ENCODE measurements at places on chromosomes 6 and 20.

- no peak for DNase-seq
These were observed 4.9 kb upstream of the CTCFL start for GRCh38 chr20:57529810-57530209.

DNA sequence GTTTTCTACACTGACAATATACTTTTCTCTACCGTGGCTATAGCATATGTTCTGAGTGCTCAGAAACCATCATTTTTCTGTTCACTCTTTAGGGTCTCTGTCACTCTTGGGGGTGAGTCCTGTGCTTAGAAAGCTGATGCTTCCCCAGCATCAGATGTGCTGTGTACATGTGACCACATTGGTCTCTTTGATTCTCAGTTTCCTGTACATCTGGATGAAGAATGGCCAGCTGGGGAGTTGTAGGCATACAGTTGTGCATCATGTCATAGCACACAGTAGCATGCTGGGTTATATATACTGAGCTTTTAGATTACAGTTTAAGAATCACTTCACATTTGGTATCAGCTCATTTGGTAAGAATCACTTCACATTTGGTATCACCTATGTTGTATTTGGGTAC is 238.6 kb upstream of the PREP start:
- no peak for DNase-seq

GRCh38 chr20:62049342-62050165 is 16.1 kb downstream of the TAF4 start:
- DNase-seq: peak; percentile 83

GRCh38 chr6:149440735-149441671 is 40.9 kb downstream of the SUMO4 start:
- DNase-seq: no peak

- no peak for DNase-seq
These were observed 695 bp upstream of the OXT start for GRCh38 chr20:3070725-3071124.

DNA sequence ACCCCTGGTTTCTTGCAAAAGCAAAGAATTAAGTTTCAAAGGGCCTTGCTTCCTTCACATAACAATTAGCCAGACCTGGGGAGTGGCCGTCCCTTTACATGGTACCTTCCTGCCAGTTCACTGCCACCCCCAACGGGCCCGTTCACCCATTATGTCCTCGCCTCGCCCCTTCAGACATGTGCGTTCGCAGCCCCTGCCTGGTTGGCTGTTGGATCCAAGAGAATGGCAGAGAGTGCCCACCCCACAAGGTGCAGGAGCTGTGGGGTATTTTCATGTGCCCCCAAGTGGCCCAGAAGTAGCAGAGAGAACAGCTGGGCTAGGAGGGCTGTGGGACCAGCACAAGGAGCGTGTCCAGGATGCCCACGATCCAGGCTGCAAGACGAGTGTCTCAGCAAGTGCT is 422.9 kb upstream of the SULF2 start:
- DNase-seq: peak; percentile 84

DNA sequence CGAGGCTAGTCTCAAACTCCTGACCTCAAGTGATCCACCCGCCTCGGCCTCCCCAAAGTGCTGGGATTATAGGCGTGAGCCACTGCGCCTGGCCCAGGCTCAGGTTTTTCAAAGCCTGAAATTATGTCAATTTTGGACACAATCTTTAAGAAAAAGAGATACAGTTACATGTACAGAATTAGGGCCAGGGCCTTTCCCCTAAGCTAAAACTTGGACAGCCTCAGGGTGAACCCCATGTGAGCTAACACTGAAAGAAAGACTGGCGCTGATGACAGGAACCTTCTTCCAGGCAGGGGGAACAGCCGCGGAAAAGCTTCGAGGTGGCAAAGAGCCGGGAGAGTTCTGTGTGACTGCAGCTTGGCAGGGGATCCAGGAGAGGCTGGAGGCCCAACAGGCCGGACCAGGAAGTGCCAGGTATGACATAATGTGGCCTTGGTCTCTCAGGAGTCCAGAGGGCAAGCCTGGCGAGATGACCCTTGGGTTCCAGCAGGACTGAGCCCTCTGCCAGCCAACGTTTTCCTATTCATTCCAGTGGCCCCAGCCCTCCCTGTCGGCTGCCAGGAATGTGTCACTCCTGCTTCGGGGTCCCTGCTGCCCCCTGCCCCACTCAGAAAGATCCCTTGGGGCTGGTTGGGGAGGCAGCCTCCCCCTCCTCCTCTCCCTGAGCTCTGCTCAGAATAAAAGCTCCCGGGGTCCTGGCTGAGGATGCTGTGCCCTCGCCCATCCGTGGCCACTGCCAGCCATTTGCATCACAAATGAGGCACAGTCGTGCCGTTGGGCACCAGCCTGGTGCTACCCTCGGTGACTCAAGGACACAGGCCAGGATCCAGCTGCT is 37.3 kb downstream of the RBM38 start:
- DNase-seq: peak; percentile 77

GRCh38 chr6:41222045-41222444 is 6.1 kb upstream of the TREML4 start:
- no peak for DNase-seq

DNA sequence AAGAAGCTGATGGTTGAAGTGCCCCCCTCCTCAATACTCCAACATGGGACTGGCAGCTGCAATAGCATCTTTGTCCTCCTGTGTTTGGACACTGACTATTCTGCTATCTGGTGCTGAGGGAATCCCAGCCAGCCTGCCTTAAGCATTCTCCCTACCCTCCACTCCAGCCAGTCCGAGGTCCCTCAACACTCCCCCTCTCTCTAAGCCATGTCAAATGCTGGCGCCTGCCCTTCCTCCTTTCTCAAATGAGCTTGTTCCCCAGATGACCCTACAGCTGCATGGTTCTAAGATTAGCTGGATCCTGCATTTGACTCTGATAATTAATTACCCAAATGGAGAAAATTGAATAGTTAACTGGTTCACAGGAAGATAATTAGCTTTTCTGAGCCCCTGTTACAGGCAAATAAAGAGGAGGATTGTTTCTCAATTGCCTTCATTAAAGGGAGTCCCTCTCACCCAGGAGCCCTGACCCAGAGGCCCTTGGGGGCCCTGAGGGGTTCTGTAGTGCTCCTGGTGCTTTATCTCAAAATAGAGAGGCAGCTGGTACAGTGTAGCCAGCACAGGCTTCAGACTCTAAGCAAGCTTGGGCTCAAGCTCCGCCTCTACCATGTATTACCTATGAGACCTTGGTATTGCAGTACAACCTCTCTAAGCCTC is 37.9 kb upstream of the CHD6 start:
- peak; percentile 42 for DNase-seq

GRCh38 chr6:68054756-68055155 is 580.3 kb upstream of the ADGRB3 start:
- no peak for DNase-seq

GRCh38 chr6:17220040-17220910 is 60.9 kb upstream of the RBM24 start:
- no peak for DNase-seq

- DNase-seq: no peak
These were observed 50.4 kb downstream of the TCP11 start for GRCh38 chr6:35090734-35091133.

DNA sequence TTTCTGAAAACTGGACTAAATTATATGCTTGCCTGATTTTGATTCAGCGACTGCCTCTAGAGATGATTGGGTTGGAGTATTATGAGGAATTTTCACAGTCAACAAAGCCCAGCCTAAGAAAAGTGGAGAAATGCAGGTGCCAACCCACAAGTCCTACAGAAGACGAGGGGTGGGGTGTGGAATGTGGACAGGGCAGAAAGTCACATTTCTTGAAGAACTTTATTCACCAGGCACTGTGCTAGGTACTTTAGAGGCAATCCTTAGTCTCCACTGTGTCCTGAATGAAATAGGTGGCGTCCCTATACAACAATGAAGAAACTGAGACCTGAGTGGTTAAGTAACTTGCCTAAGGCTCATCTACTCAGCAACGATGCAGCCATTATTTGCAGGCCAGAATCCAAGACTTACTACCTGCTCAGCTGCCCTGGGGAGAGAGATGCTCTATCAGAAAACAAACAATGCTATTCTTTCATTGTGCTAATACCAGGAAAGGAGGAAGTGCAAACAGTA is 106.3 kb downstream of the RNF144B start:
- DNase-seq: no peak

- no peak for DNase-seq
These were observed 7.7 kb upstream of the CDK5RAP1 start for GRCh38 chr20:33408716-33409654.

DNA sequence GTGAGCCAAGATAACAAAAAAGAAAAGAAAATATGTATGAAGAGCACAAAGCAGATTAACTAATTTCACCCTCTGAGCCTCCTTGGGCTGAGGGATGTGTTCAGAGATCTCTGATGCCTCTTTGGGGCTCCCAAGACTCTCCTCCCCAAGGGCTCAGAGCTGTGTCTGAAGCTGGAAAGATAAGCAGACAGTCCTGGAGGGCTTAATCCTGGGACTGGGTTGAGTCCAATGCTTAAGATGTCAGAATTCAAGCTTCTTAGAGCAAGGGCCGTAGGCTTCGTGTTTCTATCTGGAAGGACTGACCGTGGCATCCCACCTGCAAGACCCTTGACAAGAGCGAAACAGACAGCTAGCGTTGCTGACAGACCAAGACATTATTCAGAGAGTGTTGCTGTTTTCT is 229.0 kb downstream of the ZMYND8 start:
- DNase-seq: no peak

GRCh38 chr6:87075168-87075567 is 19.7 kb downstream of the CGA start:
- DNase-seq: no peak

- no peak for DNase-seq
These were observed 109.7 kb downstream of the BCAS1 start for GRCh38 chr20:53960579-53961272.

DNA sequence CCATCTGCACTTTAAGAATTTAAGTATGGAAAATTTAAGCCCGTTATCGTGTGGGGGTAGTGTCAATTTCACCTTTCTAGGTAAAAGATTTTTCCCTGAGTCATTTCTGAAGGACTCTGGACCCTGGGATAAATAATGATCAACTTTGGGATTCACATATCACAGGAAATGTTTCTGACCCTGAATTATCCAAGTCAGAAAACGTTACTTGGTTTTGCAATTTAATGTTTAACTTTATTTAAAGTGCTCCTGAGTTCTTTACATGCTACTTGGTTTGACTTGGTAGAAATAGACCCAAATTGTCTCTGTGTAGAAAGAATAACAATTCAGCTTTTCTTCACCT is 1.5 kb upstream of the SLC17A3 start:
- DNase-seq: no peak

DNA sequence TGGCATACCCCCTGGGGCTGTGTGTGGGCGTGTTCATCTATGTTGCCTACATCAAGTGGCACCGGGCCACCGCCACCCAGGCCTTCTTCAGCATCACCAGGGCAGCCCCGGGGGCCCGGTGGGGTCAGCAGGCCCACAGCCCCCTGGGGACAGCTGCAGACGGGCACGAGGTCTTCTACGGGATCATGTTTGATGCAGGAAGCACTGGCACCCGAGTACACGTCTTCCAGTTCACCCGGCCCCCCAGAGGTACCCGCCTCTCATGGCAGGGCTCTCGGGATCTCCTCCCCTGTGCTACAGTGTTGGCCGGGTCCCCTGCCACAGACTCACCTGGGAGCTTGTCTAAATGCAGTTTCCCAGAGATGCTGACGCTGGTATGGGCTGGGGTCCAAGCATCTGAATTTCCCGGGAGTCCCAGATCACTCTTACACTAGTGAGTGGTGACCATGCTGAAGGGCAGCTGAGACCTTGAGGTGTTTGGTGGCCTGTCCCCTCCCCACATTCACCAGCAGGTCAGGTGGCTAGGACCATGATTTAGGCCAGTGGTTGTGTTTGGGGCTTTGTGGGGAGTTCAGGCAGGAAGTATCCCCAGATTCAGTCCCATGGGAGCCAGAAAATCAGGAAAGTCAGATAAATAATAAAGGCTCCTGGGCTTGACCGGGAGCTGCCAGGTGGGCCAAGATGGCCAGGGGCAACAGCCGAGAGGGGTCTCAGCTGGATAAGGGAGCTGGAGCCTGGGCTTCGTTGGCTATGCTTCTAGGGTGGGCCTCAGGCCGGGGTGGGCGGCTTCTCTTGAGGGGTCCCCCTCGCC is 11.8 kb downstream of the ENTPD6 start:
- DNase-seq: no peak

DNA sequence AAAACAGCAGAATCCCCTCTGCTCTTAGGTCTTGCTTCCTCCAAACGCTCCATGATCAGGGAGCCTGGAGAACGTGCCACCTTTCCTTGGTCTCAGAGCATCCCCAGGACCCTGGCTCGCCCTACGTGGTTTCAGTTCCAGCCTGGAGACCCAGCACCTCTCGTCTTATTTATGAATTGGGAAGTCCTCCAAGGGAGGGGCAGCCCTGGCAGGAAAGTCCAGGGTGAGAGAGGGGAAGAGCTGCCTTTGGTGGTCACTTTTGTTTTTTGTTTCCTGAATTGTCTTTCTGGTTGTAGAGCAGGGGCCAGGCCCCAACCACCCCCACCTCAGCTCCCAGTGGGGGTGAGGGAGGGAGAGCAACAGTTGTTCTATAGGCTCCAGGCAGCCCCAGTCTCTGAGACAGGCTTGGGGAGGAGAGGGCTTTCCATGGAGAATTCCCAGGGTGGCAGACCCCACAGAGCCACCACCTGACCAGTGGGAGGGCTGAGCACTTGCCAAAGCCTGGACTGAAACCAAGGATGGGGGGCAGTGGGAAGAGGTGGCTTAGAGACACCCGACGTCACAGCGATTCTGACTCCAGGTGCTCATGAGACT is 88.8 kb downstream of the PRND start:
- no peak for DNase-seq

DNA sequence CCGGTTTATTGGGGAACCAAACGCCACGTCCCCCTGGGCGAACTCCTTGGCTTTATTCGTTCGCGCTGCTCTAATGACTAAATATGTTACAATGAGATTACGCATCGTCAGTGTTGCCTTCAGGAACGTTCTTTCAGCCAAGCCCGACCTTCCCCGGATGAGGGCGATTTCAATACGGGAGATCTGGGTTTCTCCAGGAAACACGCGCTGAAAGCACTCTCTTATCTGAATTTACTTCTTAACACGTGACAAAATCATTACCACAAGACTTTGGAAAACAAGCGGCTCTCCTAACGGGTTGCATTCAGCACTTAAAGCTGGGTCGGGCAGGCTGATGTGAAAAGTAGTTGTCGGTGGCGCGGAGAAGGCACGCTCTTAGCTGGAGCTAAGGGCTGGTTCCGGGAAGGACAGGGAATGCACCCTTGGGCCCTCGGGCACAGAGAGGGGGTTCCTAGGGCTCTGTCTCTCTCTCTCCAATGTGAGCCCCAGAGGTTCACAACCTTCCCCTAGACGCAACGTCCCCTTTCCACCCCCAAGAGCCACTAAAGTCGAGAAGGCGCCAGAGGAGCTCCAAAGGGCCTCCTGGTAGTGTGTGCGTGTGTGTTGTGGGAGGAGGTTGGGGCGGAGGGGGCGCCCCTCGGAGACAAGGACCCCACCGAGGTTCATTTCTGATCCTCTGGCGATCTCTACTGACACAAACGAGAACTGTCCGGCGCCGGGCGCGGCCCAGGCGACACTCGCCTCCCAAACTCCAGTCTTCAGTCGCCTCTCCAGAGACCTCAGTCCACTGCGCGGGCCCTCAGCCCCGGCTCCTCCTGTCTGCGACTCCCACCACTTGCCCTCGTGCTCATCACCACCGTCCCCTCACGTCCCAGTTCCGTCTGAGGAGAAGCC is 7.1 kb upstream of the NKX2-2 start:
- no peak for DNase-seq

- DNase-seq: peak; percentile 80
These were observed 28.8 kb downstream of the ADA start for GRCh38 chr20:44622501-44623270.

- DNase-seq: no peak
These were observed 10.1 kb upstream of the SNRNP48 start for GRCh38 chr6:7579851-7580250.
